ENCODE measurements at places on chromosomes 2 and 18. TPM values are rescaled to one million over a fixed set of nuclear protein-coding genes. Genes with fewer than 3 reads are reported as not detected.

Gene PLCD4
- total RNA-seq, result 1.0 TPM

- no peak for DNase-seq
- H3K27me3 ChIP-seq, result no peaks in the 10 kb centered on the region
- H3K4me1 ChIP-seq, result no peaks in the 10 kb centered on the region
- no peaks in the 10 kb centered on the region for H3K36me3 ChIP-seq
- no peak overlapping the region for H3K27ac ChIP-seq
- no peak overlapping the region for H3K4me3 ChIP-seq
These were observed 12.7 kb upstream of the HNMT start for GRCh38 chr2:137951586-137951985.

Gene OR6B2
- total RNA-seq, result not detected

- H3K36me3 ChIP-seq, result no peaks in the 10 kb centered on the region
- peak; percentile 92 for DNase-seq
- H3K27me3 ChIP-seq, result no peaks in the 10 kb centered on the region
These were observed 10.8 kb downstream of the EMILIN2 start for GRCh38 chr18:2857491-2858131.

DNA sequence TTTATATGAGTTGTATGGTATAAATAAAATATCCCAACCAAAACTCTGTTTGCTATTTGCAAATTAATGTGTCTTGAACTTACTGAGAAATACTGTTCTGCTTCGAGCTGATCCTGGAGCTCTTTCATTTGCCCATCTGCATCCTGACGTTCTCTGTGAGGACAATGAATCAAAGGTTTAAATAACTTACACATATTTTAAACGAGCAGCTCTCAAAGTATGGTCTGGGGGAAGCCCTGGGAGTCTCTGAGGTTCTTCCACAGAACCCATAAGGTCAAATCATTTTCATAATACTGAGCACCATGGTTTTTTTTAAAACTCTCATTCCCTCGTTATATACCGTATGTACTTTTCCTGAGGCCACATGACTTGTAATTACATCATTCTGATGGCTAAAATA, 46.7 kb downstream of the SLC66A3 start:
- peaks cover 69% of the 10 kb centered on the region for H3K36me3 ChIP-seq
- no peak for DNase-seq
- H3K4me1 ChIP-seq, result peaks cover 4% of the 10 kb centered on the region
- H3K27me3 ChIP-seq, result no peaks in the 10 kb centered on the region

Gene GPAT2
- 3.2 TPM for total RNA-seq

DNA sequence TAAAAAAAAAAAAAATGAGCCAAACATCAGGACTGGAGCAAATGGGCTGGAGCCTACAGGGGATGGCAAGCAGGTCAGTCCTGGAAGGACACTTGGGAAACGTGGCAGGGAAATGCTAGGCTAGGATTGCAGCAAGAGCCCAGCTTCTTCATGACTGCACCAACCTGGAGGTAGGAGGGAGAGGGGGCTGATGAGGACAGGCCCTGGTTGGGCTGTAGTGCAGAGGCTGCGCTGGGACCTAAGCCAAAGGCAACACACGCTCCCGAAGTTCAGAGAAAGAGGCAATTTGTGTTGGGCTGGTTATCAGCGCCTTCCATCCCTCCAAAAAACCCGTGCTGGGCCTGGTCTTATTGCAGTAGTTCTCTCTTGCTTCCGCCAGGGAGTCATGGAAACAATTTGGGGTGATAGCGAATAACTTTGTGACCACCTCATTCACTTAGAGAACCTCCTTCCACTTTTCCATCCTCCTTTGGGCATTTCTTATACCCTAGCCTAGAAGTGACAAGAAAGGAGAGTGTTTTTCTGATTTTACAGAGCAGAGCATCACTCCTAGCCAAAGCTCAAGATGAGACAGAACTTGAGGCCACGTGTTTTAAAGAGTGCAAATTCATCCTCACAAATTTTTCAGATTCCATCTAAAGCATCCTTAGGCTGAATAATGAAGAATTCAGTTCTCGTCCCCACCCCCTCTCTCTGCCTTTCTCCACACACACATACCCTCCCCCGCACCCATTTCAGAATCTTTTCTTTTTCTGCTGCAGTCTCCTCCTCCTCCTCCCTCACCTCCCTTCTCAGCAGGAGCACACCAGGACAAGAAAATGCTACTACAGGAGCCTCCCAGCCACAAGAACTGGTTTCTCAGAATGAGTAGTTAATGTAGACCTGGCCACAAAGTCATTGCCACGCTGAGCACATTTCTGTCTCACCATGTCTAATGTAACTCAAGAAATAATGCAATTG, 82.5 kb upstream of the STPG4 start:
- no peak for DNase-seq
- no peaks in the 10 kb centered on the region for H3K4me1 ChIP-seq
- no peaks in the 10 kb centered on the region for H3K27me3 ChIP-seq
- no peaks in the 10 kb centered on the region for H3K36me3 ChIP-seq
- H3K27ac ChIP-seq, result no peak overlapping the region
- no peak overlapping the region for H3K4me3 ChIP-seq

DNA sequence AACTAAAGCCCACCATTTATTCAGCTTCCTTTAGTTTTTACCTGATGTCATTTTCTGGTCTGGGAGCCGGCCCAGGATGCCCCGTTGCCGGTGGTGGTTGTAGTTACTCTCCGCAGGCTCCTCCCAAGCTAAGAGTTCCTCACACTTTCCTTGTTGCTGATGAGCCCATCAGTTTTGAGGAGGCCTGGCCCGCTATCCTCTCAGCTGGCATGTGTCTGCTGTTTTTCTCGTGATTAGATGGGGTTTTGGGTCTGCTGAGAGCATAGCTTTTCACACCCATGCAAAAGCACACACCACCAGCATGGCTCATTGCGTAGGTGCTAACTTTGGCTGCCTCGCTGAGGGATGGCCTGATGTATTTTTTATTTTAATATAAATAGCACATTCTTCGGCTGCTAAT, 72.1 kb downstream of the PSMG2 start:
- no peaks in the 10 kb centered on the region for H3K36me3 ChIP-seq
- no peaks in the 10 kb centered on the region for H3K4me1 ChIP-seq

DNA sequence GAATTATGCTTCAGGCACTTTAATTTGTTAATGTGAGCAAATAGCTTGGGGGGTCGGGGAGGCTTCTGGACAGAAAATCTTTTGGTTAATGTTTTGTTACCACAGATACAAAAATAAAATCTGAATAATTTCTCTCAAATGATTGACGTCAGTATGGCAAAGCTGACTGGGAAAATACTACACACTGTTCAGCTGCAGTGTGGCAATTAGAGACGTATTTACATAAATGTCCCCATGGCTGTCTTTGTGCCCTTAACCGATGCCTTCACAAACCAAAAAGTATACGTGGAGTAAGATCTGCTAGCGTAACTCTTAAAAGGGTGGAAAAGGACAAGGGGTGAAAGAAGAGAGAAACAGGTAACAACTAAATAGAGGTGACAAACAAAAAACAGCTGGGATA, 83.4 kb downstream of the ACTR2 start:
- H3K4me3 ChIP-seq, result no peak overlapping the region
- DNase-seq, result no peak
- peaks cover 45% of the 10 kb centered on the region for H3K36me3 ChIP-seq
- H3K27me3 ChIP-seq, result no peaks in the 10 kb centered on the region
- peaks cover 11% of the 10 kb centered on the region for H3K4me1 ChIP-seq

Gene ALK
- not detected for total RNA-seq

Gene DPP4
- 30.7 TPM for total RNA-seq

GRCh38 chr18:9854801-9855676, 30.7 kb upstream of the TXNDC2 start:
- H3K27ac ChIP-seq, result peak overlapping the region; percentile 77
- no peak overlapping the region for H3K4me3 ChIP-seq
- no peaks in the 10 kb centered on the region for H3K27me3 ChIP-seq

Gene RNU2-63P
- not detected for total RNA-seq

DNA sequence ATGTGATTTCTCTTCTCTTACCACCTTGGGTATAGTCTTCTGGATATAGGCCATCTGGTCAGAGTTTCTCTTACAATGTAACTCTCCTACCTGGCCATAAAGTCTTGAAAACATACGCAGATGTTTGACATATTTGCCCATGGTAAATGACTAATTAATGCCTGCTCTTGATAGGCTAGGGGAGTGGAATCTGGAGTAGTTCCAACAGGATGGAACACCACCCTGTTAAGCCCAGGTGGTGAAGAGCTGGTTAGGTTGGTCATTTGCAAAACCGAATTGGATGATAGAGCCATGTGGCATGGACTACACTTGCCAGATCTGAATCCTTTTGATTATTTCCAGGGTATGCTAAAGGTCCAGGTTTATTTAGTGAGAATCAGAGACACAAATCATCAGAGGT, 36.5 kb downstream of the HADHB start:
- DNase-seq, result no peak
- no peak overlapping the region for H3K27ac ChIP-seq
- no peaks in the 10 kb centered on the region for H3K4me1 ChIP-seq
- no peak overlapping the region for H3K4me3 ChIP-seq

GRCh38 chr18:48797841-48798255, 152.9 kb downstream of the SMAD7 start:
- H3K4me1 ChIP-seq, result no peaks in the 10 kb centered on the region
- no peak overlapping the region for H3K27ac ChIP-seq
- no peaks in the 10 kb centered on the region for H3K27me3 ChIP-seq
- H3K36me3 ChIP-seq, result no peaks in the 10 kb centered on the region
- DNase-seq, result peak; percentile 35

GRCh38 chr2:27798948-27799645, 27.6 kb downstream of the MRPL33 start:
- no peak overlapping the region for H3K4me3 ChIP-seq
- H3K27me3 ChIP-seq, result no peaks in the 10 kb centered on the region
- H3K36me3 ChIP-seq, result no peaks in the 10 kb centered on the region
- H3K4me1 ChIP-seq, result peaks cover 32% of the 10 kb centered on the region
- DNase-seq, result no peak
- H3K27ac ChIP-seq, result peak overlapping the region; percentile 75

Gene LIMS4
- total RNA-seq, result 2.1 TPM

Gene TRIM43
- total RNA-seq, result not detected

Gene DYNC1I2
- total RNA-seq, result 89.1 TPM

DNA sequence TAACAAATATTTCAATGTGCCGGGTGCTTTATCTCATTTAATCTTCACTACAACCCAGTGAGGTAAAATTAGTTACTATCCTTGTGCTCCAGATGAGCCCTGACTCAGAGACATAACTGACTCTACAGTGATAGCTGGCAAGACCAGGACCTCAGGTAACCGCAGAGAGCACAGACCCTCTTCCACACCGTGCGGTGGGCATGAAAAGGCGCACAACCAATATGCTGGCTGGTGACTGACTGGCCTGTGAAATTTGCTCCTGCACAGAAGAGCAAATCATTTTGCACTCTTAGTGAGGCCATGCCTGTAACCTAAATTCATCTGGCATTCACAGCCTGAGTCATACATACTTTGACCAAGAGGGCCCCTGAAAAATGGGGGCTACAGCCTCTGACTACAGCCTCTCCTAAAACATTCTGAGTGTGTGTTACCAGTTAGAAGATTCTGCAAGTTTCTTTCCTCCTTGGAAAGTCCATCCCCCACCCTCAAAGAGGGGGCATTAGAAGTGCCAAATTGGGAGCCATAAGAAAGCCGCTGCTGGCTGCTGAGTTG, 22.4 kb upstream of the MSGN1 start:
- no peaks in the 10 kb centered on the region for H3K36me3 ChIP-seq
- no peaks in the 10 kb centered on the region for H3K27me3 ChIP-seq
- no peak for DNase-seq
- peaks cover 11% of the 10 kb centered on the region for H3K4me1 ChIP-seq
- no peak overlapping the region for H3K4me3 ChIP-seq

- H3K36me3 ChIP-seq, result no peaks in the 10 kb centered on the region
- H3K27me3 ChIP-seq, result no peaks in the 10 kb centered on the region
- DNase-seq, result no peak
These were observed 28.1 kb upstream of the MYCN start for GRCh38 chr2:15912203-15912602.

Gene COMMD1
- total RNA-seq, result 30.3 TPM

- H3K4me1 ChIP-seq, result no peaks in the 10 kb centered on the region
- no peak overlapping the region for H3K27ac ChIP-seq
- no peak for DNase-seq
- H3K27me3 ChIP-seq, result no peaks in the 10 kb centered on the region
- no peak overlapping the region for H3K4me3 ChIP-seq
These were observed 4.9 kb downstream of the STAT4 start for GRCh38 chr2:191145769-191146471.

DNA sequence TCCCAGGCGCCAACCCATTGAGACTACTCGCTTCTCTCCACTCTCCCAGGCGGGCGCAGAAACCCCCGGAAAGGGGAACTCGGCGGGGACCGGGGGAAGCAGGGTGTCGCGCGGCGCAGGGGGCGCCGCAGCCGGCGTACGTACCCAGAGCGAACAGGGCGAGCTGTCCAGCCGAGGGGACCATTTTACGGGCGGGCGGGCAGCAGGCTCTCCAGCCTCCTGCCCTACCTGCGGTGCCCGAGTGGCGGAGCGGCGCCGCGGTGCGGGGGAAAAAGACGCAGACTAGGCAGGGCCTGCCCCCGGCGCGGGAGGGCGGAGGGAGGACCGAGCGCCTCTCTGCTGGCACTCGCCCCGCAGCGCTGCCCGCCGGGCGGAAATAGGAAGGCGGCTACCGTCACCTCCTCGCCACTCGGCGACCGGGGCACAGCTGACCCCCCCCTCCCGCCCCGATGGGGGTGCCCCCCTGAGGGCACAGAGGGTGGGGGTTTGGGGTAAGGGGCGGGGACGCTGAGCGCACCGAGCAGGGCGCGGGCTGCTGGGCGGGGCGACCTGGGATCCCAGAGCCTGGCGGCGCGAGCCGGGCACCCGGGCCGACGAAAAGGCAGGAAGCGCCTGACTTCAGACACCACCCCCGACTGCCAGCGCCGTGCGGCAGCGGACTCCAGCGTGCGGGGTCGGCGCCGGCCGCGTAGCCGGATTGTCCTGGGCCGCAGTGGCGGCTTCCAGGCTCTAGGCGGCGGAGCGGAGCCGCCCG, at the start of gene TGFA:
Gene TGFA, minus strand, starts transcription at position 243 of the 754 bp plus-strand sequence. Its CDS starts 59 bp downstream, at position 184.
- peaks cover 10% of the 10 kb centered on the region for H3K27me3 ChIP-seq
- peak within 1 kb of the TSS; percentile 78 for H3K4me3 ChIP-seq
- H3K36me3 ChIP-seq, result no peaks in the 10 kb centered on the region
- DNase-seq, result peak; percentile 95

GRCh38 chr2:118255301-118255700, 167.0 kb downstream of the INSIG2 start:
- no peak for DNase-seq
- no peaks in the 10 kb centered on the region for H3K36me3 ChIP-seq
- no peak overlapping the region for H3K27ac ChIP-seq
- no peak overlapping the region for H3K4me3 ChIP-seq
- no peaks in the 10 kb centered on the region for H3K27me3 ChIP-seq
- H3K4me1 ChIP-seq, result no peaks in the 10 kb centered on the region

- DNase-seq, result no peak
- H3K27me3 ChIP-seq, result no peaks in the 10 kb centered on the region
- H3K36me3 ChIP-seq, result no peaks in the 10 kb centered on the region
- H3K27ac ChIP-seq, result no peak overlapping the region
- H3K4me3 ChIP-seq, result no peak overlapping the region
- no peaks in the 10 kb centered on the region for H3K4me1 ChIP-seq
These were observed 628.6 kb upstream of the ID2 start for GRCh38 chr2:8053216-8053615.

Gene RNF103
- 21.0 TPM for total RNA-seq

- H3K4me1 ChIP-seq, result peaks cover 4% of the 10 kb centered on the region
- H3K27ac ChIP-seq, result no peak overlapping the region
- no peaks in the 10 kb centered on the region for H3K36me3 ChIP-seq
- no peaks in the 10 kb centered on the region for H3K27me3 ChIP-seq
These were observed 66.1 kb upstream of the ZNF397 start for GRCh38 chr18:35174745-35175144.

- H3K4me3 ChIP-seq, result no peak overlapping the region
- no peak overlapping the region for H3K27ac ChIP-seq
- H3K4me1 ChIP-seq, result no peaks in the 10 kb centered on the region
- H3K36me3 ChIP-seq, result no peaks in the 10 kb centered on the region
These were observed 35.4 kb upstream of the HNMT start for GRCh38 chr2:137928547-137929518.

Gene CFAP53
- total RNA-seq, result not detected

Gene RGPD4
- 0.23 TPM for total RNA-seq

Data from upper lobe of right lung (tissue), 1 donor.